Suppressor macrophage treated with lipopolysaccharide for 4 hours (primary cell): ENCODE measurements at places on chromosomes 5 and 9.
A peak's percentile ranks its signal among the peaks of the same experiment; 100 is the strongest.

GRCh38 chr5:69531406-69531801, 28.6 kb upstream of the GTF2H2C start:
- DNase-seq = no peak

DNA sequence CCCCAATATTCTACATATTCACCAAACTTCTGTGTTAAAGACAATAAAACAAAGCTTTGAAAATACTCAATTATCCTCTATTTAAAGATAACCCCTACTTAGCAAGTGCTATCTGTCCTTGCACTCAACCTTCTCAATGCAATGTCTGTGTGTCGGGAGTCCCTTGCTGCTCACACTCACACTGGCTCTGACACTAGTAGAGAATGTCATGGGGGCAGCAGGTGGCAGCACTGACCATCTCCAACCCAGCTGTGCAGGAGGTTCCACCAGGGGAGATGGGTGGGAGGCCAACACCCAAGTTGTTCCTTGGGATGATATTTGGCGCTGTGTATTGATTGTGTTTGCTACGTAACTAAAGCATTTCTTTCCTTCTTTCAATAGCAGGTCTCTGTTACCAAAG, 59.4 kb upstream of the SIMC1 start:
- DNase-seq = no peak

- no peak for DNase-seq
Observed at GRCh38 chr5:111013011-111013410, 58.5 kb upstream of the TSLP start.

- no peak for DNase-seq
Observed at GRCh38 chr5:118095115-118095514, 893.2 kb downstream of the DTWD2 start.

- DNase-seq = no peak
Observed at GRCh38 chr9:90121762-90122161, 517.0 kb downstream of the GADD45G start.

DNA sequence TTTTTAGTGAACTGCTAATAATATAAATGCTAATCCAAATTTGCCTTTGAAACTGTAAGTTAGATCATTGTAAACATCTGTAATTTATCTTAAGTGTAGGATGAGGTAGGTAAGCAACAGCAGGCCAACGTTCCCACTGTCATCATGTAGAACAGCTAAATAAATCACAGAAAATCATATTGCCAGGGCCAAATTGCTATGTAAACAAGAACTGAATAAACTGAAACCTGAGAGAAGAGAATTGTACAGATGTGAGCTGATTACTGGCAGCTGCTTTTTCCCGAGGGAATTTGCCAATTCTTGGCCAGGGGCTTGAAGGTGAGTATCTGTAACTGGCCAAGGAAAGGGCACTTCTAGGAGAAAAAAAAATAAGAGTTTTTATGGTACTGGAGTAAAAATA, 97.6 kb downstream of the CDH10 start:
- no peak for DNase-seq

GRCh38 chr5:74148321-74148720, 492.2 kb downstream of the ENC1 start:
- DNase-seq = no peak

DNA sequence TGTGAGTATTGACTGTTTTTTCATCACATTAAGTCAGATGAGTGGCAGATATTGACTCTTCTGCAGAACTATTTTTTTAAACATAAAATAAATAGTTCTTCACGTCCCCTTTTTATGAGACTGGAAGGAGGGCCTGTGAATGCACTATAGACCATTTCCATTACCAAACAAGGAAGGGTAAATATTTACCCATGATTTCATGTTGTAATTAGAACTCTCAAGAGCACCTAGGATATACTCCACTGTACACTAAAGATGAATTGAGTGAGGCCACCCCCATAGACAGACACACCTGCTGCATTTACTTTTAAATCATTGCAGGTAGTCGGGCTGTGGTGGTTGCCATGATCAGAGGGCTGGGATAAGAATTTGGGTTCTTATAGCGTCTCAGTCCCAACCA, 22.6 kb downstream of the SLC36A1 start:
- no peak for DNase-seq

GRCh38 chr5:125870256-125870655, 553.0 kb upstream of the GRAMD2B start:
- no peak for DNase-seq

DNA sequence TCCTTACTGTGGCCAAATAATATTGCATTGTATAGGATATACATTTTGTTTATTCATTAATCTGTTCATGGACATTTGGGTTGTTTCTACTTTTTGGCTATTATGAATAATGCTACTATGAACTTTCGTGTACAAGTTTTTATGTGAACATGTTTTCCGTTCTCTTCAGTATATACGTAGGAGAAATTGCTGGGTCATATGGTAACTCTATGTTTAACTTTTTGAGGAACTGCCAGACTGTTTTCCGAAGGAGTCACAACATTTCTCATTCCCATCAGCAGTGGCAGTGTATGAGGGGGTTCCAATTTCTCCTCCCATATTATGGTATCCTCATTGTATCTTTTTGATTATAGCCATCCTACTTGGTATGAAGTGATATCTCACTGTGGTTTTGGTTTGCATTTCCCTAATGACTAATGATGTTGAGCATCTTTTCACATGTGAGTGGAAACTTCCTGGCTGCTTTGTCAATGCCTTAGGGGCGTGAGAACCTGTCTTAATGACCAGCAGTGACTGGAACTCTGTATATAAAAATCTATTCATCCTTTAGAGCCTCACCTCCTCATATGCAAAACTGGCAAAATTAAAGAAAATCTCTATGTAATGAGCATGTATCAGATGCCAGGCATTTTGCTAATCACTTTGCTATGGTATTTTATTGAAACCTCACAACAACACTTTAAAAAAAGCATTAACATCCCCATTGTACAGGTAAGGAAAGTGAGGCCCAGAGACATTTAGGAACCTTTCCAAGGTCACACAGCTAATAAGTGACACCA, 47.8 kb upstream of the TGFBR1 start:
- DNase-seq = peak; percentile 75
